ENCODE measurements at places on chromosomes 13 and 19.
A peak's percentile ranks its signal among the peaks of the same experiment; 100 is the strongest.

DNA sequence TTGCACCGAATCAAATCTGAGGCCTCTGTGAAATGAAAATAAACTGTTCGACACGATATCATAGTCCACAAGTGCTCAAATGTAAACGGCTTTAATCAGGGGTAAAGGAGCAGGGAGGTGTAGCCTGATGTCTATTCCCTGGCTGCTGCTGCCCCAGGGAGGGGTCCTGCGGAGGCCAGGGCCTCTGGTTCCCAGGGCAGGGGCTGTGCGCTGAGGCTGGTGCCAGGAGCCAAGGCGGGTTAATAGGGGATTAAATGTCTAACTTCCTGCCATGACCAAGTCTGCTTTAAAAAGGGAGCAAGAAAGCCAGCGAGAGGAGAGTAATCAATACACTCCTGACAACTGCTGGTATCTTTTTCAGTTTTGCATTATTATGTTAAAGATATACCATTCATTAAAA lies 59.4 kb downstream of the ZNF536 start:
- DNase-seq: no peak

- DNase-seq: no peak
These were observed 110.3 kb downstream of the NHLRC3 start for GRCh38 chr13:39148513-39148961.

DNA sequence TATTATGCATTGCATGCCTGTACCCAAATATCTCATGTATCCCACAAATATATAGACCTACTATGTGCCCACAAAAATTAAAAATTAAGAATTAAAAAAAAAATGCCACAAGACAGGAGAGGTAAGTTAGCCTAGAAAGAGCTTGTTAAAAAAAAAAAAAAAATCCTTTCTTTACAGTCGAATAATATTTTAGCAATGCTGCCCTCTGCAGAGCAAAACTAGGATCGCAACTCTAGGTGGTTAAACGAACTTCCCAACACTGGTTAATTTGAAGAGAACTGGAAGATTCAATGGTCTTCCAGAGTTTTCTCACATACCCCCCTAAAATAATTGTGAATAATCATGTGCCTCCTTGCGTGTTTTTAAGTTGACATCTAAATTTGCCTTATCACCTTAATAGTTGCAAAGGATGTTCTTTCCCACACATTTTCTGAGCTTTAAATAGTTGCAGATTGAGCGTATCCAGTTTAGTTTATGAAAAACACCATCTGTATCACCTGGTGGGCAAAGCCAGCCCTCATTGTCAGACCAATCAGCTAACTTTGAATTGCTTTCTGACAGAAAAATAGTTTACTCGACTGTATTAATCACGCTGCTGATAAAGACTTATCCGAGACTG lies 47.4 kb upstream of the RCBTB2 start:
- peak; percentile 71 for DNase-seq

GRCh38 chr13:114310956-114311355 lies 3.3 kb upstream of the CHAMP1 start:
- DNase-seq: no peak

DNA sequence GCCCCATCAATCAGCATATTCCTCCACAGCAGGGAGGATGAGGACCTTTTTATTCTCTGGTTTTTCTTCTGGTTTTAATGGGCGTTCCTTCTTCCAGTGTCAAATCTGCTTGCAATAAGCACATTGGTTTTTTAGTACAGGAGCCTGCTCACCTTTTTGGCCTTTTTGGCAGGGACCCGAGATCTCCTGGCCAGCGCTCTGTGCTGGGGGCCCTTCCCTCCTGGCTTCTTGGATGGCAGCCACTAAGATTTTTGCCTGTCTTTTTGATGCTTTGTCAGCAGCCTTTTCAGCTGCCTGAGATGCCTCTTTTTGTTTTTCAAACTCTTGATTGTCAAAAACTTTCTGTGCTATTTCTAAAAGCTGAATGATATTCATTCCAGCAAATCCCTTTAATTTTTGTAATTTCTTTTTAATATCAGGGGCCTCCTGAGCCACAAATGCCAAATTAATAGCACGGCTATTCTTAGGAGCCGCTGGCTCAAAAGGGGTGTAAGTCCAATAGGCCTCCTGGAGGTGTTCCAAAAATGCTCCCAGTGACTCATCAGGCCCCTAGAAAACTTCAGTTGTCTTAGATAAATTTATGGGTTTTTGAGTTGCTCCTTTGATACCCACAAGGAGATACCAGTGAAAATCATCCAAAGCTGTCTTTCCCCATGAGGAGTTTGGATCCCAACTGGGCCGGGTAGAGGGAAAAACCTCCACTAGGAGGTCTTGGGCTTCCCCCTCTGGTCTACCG lies 73.0 kb downstream of the ZNF100 start:
- DNase-seq: no peak

DNA sequence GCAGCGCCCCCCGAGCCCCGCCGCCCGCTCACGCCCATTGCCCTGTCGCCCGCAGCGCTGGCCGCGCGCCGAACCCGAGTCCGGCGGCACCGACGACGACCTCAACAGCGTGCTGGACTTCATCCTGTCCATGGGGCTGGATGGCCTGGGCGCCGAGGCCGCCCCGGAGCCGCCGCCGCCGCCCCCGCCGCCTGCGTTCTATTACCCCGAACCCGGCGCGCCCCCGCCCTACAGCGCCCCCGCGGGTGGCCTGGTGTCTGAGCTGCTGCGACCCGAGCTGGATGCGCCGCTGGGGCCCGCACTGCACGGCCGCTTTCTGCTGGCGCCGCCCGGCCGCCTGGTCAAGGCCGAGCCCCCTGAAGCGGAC lies 518 bp downstream of the KLF2 start:
- DNase-seq: peak; percentile 78

GRCh38 chr13:44932850-44933251 lies 56.4 kb downstream of the NUFIP1 start:
- DNase-seq: peak; percentile 54

GRCh38 chr13:114114006-114114640 lies 18.3 kb downstream of the RASA3 start:
- peak; percentile 31 for DNase-seq

DNA sequence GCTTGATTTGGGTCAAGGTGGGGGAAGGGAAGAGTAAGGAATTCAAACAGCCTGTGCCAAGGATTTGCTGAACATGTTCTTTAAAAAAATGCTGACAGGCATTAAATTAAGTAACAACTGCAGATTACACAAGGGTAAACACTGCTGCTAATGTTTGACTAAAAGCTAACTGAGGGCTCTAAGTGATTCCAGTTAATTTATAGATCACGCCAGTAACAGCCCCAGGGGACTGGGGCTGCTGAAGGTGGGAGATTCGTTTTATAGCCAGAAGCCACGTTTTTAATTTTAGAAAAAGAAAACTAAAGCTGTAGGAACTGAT lies 321.7 kb downstream of the DLEU7 start:
- DNase-seq: no peak

DNA sequence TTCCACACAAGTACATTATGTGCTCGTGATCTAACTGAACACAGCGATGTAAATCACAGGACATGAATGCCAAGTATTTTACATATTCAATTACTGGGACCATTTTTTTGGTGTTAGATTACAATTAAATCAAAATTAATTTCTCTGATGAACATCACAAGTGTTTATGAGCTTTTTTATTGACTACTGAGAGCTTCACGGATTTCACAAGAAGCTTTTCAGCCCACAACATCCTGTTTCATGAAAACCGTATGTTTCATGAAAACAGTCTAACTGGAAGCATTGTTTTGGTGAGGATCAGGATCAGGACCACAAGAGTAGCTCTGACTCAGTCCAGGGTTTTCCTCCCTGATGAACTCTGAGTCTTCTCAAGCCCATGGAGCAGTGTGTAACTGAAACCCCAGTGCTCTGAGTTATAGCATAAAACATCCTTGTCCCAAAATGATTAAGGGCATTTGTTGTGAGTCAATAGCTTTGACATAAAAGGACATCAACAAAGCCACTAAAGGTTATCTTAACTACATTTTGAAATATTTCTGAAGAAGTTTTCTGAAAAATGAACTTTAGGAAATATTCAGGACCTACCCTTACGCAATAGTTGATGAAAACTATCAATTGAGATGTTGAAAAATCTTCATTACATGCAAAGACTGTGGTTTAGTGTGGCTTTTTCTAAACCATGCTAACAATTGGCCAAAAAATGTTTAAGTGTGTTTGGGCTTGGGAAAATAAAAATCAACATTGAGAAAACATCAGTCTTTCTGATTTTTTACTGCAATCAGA lies 49.3 kb downstream of the UFM1 start:
- DNase-seq: no peak

GRCh38 chr13:50643060-50643459 lies 200.4 kb downstream of the DLEU7 start:
- DNase-seq: no peak

GRCh38 chr13:75481176-75482069 lies 546 bp downstream of the TBC1D4 start:
- peak; percentile 61 for DNase-seq

- no peak for DNase-seq
These were observed 19.1 kb downstream of the PEPD start for GRCh38 chr19:33502521-33502920.

GRCh38 chr13:73702419-73703071 lies 431.7 kb downstream of the KLF12 start:
- DNase-seq: no peak

- DNase-seq: no peak
These were observed 31.4 kb downstream of the TUBGCP3 start for GRCh38 chr13:112556600-112556999.

DNA sequence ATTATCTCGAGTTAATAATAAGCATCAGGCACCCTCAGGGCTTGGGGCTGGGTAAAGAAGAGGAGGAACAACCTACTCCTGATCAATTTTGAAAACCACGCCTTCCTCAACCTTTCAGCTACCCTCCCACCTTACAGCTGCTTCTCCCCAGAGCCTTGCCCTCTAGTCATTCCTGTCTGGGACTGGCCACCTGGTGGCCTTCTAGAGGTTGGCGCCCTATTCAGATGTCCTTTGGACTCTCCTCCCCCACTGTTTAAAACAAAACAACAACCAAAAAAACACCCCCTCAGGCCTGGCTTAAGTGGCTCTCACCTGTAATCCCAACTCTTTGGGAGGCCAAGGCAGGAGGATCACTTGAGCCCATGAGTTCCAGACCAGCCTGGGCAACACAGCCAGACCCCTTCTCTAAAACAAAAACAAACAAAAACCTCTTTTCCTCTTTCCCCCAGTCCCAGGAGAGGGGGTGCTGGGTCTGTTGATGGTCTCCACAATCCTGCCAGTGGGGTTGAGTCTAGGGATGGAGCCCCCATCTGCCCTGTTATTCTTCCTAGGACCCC lies 62.3 kb downstream of the CCDC70 start:
- DNase-seq: no peak

DNA sequence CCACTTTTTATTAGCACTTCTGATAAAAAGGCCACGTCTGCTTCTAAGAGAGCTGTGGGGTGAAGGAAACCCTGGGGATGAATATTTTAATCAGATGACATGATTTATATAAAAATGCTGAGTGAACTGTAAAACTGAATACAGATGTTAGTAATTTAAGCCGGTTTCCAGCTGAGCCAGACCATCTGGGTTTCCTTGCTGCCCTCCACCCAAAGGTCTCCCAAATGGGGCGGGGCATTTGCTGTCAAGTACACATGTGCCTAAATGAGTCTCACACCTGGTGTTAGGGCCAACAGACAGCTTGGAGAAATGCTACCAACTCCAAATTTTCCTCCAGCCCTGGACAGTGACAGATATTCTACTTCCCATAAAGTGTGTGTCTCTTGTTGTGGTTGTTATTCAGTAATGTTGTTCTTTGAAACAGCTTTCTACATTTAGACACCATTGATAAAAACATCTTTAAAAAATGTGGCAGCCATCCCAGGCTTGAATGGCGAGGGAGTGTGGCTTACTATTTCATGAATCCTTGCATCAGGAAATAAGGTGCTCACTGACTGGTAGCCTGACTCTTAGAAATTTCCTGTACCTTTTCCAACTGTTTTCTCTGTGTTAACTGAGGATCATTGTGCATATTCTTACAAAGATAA lies 350.4 kb downstream of the MTUS2 start:
- DNase-seq: no peak

DNA sequence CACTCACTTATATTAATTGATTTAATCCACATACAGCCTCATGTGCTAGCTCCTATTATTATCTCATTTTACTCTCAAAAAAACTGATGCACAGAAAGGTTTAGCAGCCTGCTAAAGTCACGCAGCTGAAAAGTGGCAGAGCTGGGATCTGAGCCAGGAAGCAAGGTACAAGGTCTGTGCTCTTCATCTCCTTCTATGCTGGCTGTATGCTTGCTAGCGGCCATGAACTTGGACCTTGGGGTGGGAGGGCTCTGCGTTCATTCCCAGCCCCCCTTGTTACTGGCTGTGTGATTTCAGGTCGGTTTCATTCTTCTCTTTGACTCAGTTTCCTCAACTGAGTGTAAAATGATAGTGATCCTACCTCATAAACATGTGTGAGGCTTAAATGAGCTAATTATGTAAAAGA lies 69.8 kb downstream of the ALOX5AP start:
- no peak for DNase-seq

DNA sequence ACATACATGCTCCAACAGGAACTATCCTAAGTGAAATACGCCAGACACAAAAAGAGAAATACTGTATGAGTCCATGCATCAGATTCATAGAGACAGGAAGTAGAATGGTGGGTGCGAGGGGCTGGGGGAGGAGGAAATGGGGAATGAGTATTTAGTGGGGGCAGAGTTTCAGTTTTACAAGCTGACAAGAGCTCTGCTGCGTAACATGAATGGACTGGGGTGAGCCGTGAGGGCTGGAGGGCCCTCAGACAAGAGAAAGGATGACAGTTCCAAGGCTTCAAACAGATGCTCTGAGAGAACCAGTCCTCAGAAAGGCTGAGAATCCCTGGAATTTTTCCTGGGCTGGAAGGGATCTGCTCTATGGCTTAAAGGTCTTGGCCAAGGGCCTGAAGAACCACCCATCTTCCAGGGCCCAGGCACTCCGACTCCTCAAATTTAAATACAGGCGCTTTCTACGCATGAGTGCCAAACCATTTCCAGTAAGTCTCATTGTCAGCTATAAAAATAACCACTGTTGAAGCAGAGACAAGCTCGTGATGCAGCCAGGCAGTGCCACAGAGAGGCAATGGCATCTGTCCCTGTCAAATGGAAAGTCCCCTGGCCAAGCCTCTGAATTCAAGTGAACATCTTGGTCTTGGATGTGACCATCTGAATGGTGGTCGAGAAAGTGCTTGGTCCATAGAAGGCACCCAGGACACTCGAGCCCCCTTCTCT lies 17.5 kb downstream of the KLF2 start:
- DNase-seq: peak; percentile 64

All from Right ventricle myocardium superior (tissue), 1 donor.